ENCODE measurements at places on chromosomes 7 and 10.

GRCh38 chr7:20146451-20146850 lies 70.7 kb downstream of the MACC1 start:
- no peak for DNase-seq

- no peak for DNase-seq
These were observed 453.1 kb downstream of the SORCS1 start for GRCh38 chr10:106711313-106711906.

DNA sequence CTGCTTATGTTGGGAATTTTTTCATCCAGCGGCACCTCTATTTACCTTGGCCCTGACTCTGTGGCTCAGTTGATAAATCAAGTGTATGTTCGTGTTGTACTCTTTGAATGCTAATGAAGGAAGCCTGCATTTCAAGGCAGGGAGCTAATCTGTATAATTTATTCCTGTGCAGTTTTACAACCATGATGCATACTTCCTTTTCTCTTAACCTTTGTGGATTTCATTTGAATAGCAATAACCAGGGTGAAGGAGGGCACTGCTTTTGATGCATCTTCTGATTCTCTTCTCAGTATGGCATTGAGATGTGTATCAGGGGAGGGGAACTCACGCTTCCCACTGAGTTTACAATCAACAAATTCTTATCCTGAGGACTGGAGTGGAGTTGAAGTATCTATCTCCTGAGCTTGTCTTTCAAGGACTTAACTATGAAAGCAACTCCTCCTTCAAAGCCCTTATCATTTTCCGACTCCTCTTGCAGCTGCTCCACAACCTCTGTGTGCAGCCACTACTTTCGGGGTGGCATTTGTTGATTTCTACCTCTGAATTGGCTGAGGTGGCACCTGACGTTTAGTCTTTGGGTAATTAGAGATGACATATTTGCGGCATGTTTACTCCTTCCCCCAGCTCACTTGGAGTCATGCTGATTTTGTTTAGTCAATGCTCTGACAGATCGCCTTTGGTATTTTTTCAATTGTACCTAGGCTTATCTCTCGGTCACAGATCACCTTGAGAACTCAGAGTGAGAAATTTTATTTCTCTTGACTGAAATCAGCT lies 275.2 kb downstream of the PHTF2 start:
- DNase-seq: no peak

DNA sequence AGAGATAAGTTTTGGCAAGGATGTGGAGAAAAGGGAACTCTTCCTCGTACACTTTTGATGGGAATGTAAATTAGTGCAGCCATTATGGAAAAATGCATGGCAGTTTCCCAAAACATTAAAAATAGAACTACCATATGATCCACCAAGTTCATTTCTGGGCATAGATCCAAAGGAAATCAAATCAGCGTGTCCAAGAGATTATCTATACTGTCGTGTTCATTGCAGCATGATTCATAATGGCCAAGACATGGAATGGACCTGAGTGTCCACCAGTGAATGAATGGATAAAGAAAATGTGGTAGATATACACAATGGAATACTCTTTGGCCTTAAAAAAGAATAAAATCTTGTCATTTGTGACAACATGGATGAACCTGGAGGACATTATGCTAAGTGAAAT lies 70.3 kb upstream of the RSU1 start:
- no peak for DNase-seq

- DNase-seq: no peak
These were observed 135.0 kb downstream of the ACTR3B start for GRCh38 chr7:152894295-152895170.

- DNase-seq: no peak
These were observed 680.2 kb downstream of the SDK1 start for GRCh38 chr7:3981281-3981680.

GRCh38 chr7:135355377-135356048 lies 121.9 kb downstream of the STRA8 start:
- no peak for DNase-seq

DNA sequence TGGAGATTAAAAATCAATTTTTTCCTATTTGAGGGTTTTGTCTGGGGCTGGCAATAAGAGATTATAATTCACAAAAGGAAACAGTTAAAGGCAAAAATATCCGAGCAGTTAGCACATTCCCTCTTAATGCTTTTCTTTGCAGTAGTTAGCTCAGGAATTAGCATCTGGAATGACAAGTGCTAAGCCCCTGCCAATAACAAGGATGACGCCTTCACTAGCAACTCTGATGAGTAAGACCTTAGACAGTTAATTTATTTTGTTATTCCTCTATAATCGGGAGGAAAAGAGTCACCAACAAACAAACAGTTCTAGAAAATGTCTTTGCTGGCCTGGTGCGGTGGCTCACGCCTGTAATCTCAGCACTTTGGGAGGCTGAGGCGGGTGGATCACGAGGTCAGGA lies 151.3 kb downstream of the TRIL start:
- DNase-seq: no peak

DNA sequence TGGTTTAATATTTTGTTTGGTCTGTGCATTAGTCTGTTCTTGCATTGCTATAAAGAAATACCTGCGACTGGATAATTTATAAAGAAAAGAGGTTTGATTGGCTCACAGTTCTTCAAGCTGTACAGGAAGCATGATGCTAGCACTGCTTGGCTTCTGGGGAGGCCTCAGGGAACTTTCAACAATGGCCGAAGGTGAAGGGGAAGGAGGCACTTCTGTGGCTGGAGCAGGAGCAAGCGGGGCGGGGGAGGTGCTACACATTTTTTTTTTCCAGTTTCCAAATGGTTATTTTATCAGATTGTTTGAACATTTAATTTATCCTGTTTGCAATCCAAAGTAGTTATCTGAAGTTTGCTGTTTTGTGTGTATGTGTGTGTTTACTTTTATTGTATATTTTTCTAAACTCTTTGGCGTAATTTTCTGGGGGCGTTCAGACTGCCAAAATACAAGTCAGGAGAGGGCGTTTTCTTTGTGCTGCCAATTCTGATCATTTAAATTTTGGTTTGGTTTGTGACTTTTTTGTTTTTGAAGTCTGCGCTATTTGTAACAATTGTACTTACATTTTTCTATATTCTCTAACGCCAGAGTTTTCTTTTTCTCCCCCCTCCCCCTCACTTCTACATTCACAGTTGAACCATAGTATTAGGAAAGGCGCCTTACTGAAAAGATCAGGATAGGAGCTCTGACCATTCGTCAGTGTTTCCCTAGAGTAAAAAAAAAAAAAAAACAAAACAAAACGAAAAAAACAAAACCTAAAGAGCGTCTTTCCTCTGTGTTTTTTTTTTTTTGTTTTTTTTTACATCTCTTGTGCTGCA lies 58.5 kb downstream of the ZNF783 start:
- no peak for DNase-seq

- no peak for DNase-seq
These were observed 72.0 kb downstream of the DGKI start for GRCh38 chr7:137774793-137775201.
